ENCODE measurements at places on chromosomes 4 and X.

- no peak for DNase-seq
These were observed 67.9 kb downstream of the PPP3CA start for GRCh38 chr4:101279377-101279871.

DNA sequence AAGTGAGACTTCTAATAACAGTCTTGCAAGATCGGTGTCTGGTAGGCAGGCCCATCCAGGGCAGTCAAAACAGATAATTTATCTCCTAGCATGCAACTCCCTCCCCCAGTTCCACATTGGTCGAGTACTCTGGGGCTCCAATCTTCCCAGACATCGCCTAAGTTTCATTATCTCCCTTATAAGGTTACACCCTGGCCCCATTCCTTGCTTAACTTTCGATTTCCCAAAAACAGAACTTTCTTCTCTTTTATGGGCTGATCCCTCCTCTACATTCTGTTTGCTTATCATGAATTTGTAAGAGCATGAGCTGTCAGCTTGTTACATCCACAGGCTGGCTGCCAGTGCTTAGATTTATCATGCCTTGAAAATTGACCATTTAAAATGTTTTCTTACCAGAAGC, 471.3 kb downstream of the TECRL start:
- no peak for DNase-seq

GRCh38 chrX:13901354-13901753, 84.5 kb upstream of the GPM6B start:
- DNase-seq = no peak

- DNase-seq = no peak
These were observed 78.5 kb downstream of the PRDM5 start for GRCh38 chr4:120843849-120844527.

GRCh38 chr4:6200922-6201362, 593 bp upstream of the JAKMIP1 start:
- DNase-seq = no peak

- no peak for DNase-seq
These were observed 109.4 kb downstream of the EFHC2 start for GRCh38 chrX:44234116-44234515.

DNA sequence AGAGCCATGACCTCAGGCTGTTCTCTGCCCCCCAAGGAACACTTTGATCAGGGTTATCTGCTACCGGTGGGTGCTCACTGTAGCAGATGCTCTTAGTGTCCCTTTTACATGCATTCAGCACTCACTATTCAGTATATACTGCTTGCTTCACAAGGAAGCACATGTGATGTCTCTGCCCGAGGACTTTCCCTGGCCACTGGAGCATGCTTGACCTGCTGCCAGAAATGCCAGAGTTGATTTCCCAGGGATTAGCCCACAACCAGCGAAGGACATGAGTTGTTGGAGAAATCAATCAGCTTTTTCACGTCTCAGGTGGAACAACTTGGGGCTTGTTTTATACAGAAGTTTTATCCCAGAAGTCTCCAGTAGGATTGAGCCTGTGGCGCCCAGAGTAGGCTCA, 51.2 kb upstream of the RPS6KA3 start:
- DNase-seq = no peak

- DNase-seq = no peak
These were observed 15.1 kb downstream of the EIF2S3 start for GRCh38 chrX:24069877-24070276.

DNA sequence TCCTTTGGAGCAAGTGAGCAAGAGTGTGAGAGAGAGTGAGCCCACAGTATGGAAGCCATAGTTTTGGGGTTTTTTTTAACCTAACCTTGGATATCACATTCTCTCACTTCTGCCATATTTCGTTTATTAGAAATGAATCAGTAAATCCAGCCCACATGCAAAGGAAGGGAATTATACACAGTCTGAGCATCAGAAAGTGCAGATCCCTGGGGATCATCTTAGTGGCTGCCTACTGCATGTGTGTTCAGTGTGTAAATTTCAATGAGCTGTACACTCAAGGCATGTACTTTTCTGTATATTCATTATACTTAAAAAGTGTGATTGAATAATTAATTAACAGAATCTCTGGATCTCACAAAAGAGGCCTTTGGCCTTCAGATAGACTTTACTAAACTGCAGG, 133.8 kb upstream of the PRPS2 start:
- DNase-seq = no peak

GRCh38 chrX:30313322-30313721, 4.1 kb upstream of the NR0B1 start:
- DNase-seq = no peak

DNA sequence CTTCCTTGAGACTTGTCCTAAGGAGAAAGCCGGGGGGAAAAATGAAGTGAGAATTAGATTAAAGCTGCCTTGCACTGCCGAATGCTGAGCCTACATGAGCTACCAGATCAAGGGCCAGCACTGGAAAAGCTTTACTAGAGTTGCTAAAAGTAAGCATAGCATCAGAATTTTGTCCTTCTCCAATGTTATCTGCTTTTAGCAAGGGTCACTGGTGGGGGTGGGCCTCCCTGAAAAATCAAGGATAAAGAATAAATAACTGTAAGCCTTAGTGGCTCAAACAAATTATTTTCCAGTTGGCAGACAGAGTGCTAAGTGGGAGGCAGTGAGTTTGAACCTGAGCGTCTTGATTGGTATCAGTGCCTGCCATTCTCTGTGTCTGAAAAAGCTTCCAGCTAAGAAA, 310.5 kb upstream of the PITX2 start:
- no peak for DNase-seq

GRCh38 chr4:142402900-142403299, 443.2 kb downstream of the INPP4B start:
- DNase-seq = no peak

- no peak for DNase-seq
These were observed 3.0 kb downstream of the GPR174 start for GRCh38 chrX:79147477-79147876.

- no peak for DNase-seq
These were observed 9.8 kb downstream of the GUCY1A1 start for GRCh38 chr4:155676430-155676825.

DNA sequence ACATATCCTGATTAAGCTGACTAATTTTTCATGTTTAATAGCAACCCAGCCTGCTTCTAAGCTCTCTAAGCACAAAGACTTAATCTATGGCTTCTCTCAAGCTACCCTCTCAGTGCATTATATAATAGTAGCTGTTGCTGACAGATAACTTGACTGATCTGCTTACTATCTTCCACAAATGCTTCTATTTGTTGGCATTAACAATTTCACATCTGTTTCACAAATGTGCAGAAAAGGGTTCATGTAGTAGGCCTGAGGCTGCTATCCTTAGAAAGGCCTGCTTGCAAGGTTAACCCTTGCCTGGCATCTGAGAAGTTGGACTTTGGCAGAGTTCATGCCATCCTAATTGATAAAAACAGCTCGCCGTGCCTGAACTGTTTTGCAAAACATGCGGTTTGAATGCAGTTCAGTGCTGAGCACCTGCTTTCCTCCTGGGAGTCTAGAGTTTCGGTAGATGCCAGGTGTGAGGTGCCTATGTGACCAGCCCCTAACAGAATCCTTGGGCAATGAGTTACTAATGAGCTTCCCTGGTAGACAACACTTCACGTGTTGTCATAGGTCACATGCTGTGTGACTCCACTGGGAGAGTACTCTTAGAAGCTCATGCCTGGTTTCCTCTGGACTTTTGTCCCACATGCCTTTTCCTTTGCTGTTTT, 68.4 kb downstream of the NSG1 start:
- no peak for DNase-seq

- DNase-seq = no peak
These were observed 39.3 kb upstream of the SMARCAD1 start for GRCh38 chr4:94168321-94168720.

- no peak for DNase-seq
These were observed 249.6 kb downstream of the DHRSX start for GRCh38 chrX:2251211-2251610.

DNA sequence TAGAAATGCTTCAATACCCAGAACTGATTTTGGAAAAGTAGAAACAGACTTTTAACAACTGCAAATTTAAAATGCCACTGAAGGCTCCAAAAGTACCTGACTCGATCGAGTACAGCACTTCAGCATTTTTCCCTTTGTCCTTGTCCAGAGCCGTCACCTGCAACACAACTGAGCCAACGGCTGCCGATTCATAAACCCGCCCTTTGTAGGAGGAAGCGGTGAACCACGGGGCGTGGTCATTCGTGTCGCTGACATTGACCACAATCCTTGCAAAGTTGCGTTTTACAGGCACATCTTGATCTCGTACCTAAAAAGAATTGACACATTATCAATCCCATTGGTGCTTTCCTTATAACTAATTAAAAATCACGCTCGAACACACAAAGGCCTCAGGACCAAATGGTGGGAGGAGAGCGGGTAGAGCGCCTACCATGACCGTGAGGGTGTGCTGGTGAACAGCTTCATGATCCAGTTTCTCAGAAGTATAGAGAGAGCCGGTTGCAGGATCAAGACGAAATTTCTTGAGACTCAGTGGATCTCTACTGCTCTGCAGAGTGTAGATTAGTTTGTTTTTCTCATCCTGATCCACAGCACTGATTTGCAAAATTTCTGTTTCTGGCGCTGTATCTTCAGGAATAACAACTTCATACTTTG, 72.8 kb upstream of the MTNR1A start:
- no peak for DNase-seq

GRCh38 chrX:134908356-134908755, 82.4 kb upstream of the SMIM10 start:
- DNase-seq = no peak

DNA sequence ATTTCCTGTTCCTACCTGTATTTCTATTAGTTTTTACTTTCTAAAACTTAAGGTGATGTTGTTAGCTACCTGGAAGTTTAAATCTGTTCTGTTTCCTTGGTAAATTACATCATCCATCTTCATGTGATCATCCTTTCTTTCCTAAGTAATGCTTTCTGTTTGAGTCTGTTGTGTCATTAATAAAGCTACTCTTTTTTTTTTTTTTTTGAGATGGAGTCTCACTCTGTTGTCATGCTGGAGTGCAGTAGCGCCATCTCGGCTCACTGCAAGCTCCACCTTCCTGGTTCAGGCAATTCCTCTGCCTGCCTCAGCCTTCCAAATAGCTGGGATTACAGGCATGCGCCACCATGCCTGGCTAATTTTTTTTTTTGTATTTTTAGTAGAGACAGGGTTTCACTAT, 73.3 kb downstream of the FIP1L1 start:
- no peak for DNase-seq

DNA sequence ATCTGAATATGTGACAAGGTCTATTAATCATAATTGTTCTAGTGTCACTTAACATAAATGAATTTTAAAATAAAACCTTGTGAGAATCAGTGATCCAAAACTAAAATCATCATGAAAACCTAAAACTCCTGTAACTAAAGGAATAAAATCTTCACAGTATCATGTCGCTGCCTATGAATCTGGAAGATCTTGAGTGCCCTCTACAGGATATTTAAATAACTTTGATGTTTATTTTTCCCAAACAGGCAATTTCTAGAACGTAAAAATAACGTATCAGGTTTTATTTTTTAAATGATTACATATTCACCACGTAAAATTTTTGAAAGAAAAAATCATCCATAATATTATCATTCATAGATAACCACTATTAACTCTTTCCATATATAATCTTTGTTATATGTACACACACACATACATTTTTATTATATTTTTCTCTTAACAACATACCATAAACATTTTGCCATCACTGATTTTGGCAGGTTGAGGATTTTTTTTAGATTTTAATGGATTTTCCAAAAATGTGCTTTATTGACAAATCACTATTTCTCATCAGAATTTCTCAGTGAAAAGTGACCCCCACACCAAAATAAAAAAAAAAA, 79.6 kb downstream of the COMMD8 start:
- no peak for DNase-seq

DNA sequence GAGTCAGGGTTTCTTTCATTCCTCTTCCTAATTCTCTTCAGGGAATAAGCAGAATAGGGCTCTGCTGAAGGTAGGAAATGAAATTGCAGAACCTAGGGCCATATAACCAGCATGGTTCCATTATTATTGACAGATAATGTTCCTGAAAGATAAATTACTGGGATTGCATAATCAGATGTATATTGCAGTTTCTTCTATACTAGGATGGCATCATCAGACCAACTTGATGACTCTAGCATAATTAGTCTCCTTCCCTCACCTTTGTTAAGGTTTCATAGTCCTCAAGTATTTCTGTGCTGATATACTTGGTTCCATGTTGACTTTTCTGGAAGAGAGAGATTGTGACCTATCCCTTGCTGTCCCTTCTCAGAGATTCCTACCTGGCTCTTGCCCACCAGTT, 492.3 kb upstream of the LCORL start:
- DNase-seq = no peak

DNA sequence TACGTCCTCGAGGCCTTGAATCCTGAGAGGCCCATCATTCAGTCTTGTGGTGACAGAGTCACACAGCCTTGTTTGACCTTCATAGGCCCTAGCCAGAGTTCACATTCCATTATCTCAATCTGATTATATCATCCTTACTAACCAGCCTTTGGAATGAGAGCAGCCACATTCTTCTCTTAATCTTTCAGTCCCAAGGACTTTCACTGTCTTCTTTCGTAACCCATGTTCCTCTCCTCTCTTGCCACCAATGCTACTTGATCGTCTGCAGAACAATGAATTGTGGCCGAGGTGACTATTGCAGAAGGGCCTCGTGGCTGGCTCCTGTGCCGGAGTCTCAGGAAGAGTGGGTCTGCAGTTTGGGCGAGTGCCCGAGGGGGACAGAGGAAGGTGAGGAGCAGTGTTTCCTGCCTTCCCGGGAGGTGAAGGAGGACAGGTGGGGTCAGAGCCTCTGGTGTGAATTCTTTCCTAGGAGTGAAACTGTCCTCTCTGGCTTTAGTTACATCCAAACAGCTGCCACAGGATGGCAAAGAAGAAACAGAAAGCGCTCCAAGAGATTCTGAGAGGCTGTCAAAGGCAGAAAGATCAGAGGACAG, 94.6 kb downstream of the LIMCH1 start:
- no peak for DNase-seq

DNA sequence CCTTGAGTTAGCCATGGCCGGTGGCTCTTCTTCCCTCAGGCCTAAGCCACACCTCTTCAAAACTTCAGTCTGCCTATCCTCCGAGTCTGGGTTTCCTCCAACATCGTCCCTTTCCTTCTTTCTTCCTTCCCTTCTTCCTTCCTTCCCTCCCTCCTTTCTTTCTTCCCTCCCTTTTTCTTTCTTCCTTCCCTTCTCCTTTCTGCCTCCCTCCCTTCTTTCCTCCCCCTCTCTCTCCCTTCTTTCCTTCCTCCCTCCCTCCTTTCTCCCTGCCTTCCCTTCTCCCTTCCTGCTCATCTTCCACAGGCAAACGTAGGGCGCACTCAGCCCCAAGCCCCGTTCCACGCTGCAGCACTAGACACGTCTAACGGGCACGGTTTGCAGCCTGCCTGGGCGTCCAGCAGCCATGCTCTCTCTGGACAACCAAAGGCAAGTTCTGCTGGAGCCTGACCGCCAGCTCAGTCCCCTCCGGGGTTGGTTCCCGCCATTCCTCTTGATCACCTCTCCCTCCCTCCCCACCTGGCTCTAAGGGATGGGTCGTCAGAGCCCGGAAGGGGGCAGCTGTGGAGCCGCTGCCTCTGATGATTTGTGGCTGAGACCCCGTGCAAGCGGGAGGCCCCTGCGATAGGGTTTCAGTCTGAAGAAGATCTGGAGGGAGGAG, 34.1 kb upstream of the CLDN24 start:
- no peak for DNase-seq

Measured in cerebellar nuclear complex (tissue), 1 donor.